Hematopoietic multipotent progenitor cell treated with erythropoietin and hydrocortisone succinate and interleukin-3 and kit ligand, for 15 days (in vitro differentiated cells): ENCODE measurements at places on chromosomes 4 and X.

GRCh38 chr4:686413-687040 lies 2.4 kb downstream of the SLC49A3 start:
- no peak for DNase-seq

DNA sequence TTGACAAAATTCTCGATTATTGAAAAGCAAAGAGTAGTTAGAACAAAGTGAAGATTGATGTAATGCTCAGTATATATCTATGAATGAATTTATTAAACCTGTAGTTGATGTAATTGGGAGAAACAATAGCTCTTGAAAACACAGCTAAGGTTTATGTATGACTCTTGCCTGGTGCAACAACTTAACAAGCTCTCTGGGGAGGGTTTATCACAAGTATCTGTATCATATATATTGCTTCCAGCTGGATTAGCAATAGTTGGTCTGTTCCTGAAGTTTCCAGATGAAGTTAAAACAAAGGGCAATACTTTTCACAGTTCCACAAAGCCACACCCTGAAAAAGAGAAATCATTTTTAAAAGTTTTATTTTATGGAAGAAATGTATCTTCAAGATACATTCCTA lies 91.4 kb downstream of the ARSJ start:
- no peak for DNase-seq

DNA sequence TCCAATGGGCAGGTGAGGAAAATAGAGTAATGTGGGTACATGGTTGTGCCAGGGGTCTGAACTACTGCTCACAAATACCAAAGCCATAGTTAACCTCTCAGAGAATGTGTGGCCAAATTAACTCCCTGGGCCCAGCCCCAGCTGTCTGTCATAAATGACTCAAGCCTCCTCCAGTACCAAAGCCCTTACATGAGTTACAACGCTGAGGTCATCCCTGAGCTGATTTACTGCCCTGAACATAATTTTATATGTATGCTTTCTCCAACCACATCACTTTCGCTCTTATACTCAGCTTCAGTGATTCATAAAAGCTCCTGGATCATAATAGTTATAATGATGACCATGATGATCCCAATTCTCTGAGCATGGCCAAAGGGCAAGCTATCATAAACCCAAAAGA lies 283.9 kb downstream of the NKX6-1 start:
- no peak for DNase-seq

- no peak for DNase-seq
Measured at GRCh38 chrX:115183980-115184379, 5.2 kb upstream of the RBMXL3 start.

DNA sequence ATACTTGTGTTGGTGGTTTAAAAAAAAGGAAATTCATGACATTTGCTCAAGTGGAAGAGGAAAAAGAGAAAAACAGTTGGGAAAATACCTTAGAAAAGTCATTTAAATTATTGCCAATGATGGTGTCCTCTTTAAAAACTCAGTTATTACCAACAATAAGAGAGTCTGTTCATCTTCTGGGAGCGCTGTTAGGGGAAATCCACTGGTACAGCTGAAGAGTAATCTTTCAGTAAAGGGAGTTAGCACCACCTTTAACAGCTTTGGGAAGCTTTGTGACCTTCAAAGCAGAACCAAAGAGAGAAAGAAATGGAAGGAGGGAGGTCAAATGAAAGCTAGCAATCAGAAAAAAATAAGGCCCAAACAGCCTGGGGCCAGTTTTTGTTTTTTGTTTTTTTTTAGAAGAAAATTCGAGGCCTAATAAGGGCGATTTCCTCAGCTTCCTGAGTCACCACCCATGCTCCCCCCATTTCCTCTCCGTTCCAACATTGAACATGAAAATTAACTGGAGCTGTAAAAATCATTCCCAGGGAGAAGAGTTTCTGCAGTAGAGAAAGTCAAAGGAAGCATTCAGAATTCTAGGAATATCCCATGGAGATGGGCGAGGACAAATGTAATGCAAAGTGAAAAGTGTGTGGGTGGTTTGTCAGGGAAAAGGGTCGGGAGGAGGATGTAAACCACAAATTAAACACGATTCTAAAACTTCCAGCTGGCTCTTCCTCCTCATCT lies 115.1 kb downstream of the SH3KBP1 start:
- no peak for DNase-seq
